ENCODE measurements at places on chromosomes 16 and 17.

- no peak for DNase-seq
These were observed 39.4 kb upstream of the DHX8 start for GRCh38 chr17:43444223-43445008.

DNA sequence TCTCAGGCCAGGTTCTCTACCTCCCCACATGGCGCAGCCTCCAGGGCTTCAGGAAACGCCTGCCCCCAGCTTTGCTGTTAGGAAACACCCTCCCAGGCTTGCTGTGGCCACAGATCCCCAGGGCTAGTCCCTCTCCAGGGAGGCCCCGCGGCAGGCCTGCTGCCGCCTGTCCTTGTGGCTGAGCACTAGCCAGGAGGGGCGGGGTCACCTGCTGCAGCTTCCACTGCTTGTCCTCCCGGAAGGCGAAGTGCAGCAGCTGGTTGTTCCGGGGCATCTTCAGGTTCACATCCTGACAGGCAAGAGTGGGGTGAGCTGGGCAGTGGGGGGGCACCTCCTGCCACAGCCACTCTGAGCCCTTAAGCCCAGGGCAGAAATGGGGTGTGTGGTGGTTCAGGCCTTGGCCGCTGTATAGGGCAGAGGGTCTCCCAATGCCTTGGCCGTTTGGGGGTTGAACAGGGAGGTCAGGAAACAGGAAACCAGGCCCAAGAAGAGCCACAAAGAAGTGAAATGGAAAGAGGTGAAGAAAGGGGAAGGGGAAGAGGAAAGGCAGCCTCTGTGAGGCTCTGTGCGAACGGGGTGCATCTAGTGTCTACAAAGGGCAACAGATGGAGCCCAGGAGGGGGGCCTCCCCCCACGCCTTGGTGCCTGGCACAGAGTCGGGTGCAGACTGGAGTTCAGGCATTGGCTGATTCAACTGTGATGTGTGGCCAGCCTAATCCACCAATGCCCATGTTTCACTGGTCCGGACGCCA, 2.0 kb downstream of the ROGDI start:
- DNase-seq: peak; percentile 99

DNA sequence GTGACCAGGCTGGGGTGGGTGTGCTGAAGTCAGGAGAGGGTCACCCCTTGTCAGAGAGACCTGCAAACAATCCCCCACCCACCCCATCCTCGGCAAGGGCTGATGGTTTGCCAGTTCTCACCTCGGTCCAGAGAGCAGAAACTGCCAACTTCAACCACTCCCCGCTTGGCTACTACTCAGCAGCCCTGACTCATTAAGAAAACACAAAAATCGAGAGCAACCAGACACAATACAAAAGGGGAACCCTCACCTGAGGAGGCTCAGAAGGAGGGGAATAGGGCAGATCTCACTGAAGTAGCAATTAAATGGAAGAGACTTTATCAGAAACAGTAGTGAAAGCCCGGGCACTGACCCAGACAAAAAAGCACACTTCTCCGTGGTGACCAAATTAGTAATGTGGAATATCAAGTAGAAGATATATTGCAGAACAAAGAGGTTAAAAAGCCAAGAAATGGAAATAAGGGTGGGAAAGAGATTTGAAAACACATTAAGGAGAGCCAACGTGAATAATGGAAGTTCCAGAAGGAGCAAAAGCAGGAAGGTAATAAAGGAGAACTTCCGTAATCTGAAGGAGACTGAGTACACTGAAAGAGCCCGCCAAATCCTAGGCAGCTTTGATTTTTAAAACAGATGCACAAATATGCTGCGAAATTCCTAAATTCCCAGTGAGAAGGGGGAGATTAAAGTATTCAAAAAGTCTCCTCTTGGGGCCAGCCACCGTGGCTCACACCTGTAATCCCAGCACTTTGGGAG, 23.6 kb downstream of the CENPV start:
- DNase-seq: no peak

- DNase-seq: no peak
These were observed 638 bp upstream of the TMEM88 start for GRCh38 chr17:7854078-7854777.

- DNase-seq: no peak
These were observed 36.2 kb downstream of the C16orf82 start for GRCh38 chr16:27102701-27103575.

DNA sequence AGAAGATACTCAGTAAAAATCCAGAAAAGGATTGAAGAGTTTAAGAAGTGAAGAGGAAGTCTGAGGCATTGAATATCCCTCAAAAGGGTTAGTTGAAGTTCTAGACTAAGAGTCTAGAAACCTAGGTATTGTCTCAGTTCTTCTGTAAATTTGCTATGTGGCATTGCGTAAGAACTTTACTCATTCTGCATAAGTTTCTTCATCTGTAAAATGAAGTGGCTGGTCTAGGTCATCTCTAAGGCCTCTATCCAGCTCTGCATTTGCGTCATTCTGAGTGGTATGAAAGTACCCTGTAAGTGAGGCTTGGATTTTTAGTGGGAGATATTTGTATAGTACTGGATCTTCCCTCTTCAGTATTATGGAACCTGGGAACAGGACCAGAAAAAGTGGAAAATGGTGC, 130.2 kb downstream of the MYO1D start:
- DNase-seq: peak; percentile 44

DNA sequence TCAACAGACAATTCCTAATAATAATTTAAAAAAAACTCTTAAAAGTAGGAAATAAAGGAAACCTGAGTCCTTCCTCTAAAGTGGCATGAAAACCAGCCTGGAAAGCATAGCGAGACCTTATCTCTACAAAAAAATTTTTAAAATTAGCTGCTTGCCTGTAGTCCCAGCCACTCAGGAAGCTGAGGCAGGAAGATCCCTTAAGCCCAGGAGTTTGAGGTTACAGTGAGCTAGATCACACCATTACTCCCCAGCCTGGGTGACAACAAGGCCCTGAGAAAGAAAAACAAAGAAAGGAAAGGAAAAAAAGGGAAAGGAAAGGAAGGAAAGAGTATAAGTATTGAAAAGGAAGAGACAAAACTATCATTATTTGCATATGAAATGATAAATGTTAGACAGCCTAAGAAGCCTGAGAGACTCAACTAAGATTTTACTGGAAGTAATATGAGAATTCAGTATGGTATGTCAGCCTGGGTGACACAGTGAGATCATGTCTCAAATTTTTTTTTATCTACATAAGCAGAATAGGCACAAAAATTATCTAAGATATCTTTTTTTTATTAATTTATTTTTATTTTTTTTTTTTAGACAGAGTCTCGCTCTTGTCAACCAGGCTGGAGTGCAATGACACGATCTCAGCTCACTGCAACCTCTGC, 113.0 kb downstream of the GOSR1 start:
- no peak for DNase-seq

DNA sequence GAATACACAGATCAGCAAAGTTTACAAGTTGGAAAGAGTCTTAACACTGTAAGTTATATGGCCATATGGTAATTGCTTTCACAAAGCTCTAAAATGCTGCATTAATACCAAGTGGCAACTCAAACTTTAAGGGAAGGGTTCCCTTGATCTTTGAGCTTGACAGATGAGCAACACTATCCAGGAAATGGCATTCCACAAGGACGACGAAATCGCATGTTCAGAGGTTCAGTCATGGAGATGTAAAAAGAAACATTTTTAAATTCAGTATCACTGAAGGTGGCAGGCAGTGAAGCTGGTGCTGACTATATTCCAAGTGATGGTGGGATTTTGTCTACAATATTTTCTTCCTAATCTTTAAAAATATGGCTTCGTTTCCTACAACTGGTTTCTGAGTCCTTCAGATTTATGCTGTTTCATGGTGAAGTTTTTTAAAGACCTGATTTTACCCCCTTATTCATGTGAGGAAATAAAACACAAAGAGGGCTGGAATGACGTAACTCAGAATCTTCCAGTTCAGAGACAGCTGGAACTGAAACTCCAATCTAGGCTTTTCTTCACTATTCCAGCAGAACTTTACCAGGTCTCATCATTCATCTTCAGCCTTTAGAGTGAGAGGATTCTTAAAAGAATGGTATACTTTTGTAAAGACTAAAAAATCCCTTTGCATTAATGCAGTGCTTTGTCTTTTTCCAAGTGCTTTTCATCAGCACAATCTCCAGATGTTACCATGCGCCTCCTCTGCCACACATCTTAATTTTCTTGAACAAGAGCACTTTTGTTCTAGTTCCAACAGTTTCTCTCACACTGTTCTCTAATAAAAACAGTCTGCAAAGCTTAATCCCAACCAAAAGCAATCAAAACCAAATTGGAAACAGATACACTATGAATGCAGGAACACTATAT, 20.2 kb downstream of the CHCT1 start:
- no peak for DNase-seq

- DNase-seq: no peak
These were observed 324.5 kb downstream of the SOX9 start for GRCh38 chr17:72445055-72445991.

- DNase-seq: no peak
These were observed 8.7 kb downstream of the CCL17 start for GRCh38 chr16:57413301-57413730.

- no peak for DNase-seq
These were observed 41.3 kb downstream of the BEAN1 start for GRCh38 chr16:66468321-66468965.

- DNase-seq: peak; percentile 41
These were observed 74.9 kb upstream of the HS3ST2 start for GRCh38 chr16:22739077-22739476.

DNA sequence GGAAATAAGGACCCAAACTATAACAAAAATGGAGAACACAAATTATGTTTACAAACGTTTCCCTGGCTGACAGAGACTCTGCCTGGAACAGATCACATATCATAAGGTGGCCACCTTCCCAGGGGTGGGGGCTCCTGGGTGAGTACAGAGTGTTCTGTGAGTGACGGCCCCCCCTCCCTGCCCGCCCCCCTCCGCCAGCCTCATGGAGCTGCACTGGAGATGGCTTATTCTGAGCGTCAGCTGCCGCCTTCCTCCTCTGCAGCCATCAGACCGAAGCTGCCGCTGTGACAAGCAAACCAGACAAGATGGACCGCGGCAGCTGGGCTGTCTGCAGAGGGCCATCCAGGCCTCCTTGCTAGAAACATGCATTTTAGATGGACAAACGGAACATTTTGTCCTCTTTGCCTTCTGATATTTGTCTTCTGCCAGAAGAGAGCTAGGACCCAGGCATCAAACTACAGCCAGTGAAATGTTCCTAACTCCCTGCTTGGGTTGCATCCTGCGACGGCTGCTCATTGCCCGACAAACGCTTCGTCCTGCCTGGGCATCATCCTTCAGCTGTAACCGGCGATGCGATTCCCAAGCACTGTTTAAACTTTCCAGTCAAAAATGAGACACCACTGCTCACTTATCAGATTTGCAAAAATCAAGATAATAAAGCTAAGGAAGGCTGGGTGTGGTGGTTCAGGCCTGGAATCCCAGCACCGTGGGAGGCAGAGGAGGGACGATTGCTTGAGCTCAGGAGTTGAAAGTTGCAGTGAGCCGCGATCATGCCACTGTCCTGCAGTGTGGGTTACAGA, 15.3 kb upstream of the RPTOR start:
- no peak for DNase-seq

GRCh38 chr17:73308017-73308823, 3.6 kb downstream of the CDC42EP4 start:
- peak; percentile 89 for DNase-seq

GRCh38 chr16:11673091-11674000, 5.1 kb downstream of the SNN start:
- DNase-seq: no peak

GRCh38 chr17:60496041-60496440, 30.0 kb downstream of the APPBP2 start:
- DNase-seq: no peak

GRCh38 chr17:17719966-17720543, 38.8 kb downstream of the RAI1 start:
- DNase-seq: no peak

- no peak for DNase-seq
These were observed at the start of gene HS3ST2 for GRCh38 chr16:22813948-22814710. Gene HS3ST2 (plus strand): TSS chr16:22814162. CDS start chr16:22814611, 449 bp downstream.

DNA sequence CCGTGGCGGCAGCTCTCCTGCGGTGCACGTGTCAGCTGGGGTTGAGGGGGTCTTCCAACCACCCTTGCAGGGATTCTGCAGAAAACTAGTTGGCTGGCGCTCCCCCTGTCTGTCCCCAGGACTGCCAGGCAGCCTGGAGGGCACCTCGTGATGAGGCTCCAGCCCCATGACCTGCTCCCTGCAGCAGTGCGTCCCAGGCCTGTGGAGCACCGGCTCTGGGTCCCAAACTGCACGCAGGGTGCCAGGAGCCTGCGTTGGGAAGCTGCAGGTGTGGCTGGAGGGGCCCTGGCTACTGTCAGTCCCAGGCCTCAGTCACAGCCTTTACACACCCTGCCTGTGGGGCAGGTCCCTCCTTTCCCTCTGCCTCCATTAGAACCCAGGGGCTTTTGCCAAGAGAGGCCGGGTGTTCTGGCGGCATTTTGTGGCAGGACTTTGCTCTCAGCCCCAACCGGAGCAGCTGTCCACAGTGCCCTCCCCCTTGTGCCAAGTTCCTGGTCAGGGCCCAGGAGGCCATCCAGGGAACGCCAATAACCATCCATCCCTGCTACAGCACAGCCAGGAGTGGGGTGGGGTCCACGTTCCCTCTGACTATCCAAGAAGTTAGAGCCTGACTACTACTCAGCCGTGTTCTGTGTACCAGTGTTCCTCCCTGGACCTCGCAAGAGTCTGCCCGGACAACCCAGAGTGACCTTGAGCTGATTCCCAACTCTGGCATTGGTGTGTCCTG, 9.2 kb downstream of the CHMP6 start:
- DNase-seq: no peak
